ENCODE measurements at places on chromosomes 4 and X.

GRCh38 chr4:121308828-121309227, 72.0 kb downstream of the QRFPR start:
- no peak for ATAC-seq
- H3K36me3 ChIP-seq, result no peaks in the 10 kb centered on the region
- H3K4me1 ChIP-seq, result no peaks in the 10 kb centered on the region
- no peaks in the 10 kb centered on the region for H3K27me3 ChIP-seq

DNA sequence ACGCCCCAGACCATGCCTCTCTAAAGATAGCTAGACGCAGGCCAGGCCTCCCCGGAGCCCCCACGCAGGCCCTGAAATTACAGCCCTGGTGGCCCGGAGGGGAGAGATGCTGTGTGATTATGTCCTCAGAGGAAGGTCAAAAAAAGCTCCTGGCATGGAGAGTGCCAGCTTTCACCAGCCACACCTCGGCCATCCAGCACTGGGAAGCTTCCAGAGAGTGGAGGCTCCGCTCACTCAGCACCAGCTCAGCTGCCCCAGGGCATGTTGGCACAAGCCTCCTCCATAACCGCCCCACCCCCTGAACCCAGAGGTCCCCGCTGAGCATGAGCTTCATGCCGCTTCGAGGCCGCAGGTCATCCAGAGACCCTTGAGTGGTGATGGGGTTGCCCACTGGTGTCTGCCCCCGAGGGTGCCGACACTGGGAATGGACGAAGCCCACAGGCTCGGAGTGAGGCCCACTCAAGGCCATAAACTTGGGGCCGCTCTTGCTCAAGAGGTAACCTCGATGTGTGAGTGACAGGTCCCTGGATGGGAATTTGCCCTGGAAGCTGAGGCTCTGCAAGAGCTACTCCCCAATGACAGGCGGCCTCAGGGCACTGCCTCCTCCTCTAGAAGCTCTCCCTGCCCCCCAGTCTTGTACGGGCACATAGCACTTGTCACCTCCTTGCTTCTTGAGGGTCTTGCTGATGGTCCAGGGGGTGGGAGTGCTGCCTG, 4.4 kb upstream of the BGN start:
- H3K27me3 ChIP-seq, result peaks cover 17% of the 10 kb centered on the region
- ATAC-seq, result no peak
- H3K36me3 ChIP-seq, result no peaks in the 10 kb centered on the region
- H3K27ac ChIP-seq, result no peak overlapping the region
- H3K4me1 ChIP-seq, result peaks cover 5% of the 10 kb centered on the region

DNA sequence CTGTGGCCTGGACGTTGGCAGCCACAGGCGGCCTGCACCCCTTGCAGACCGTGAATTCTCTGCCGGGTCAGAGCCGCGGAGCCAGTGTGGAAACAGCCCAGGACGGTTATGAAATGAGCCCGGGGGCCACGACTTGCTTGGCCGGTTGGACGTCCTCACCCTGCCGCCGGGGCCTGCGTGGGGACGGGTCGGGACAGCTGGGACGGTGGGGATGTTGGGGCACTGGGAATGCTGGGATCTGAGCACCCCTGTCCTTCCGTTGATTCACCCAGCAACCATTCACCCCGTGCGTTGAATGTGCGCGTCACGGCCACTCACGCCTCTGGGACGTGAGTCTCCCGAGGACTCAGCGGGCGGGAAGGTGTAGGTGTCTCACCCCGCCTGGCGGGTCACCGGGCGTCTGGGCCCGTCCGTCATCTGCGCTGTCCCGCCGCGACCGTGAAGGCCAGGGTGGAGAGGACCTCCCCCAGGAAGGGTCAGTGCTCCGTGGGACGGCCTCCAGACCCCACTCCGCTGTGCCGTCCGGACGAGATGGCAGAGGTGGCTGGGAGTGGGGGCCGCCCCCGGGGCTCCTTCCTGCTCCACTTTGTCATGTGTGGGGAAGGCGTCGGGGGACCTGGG, 4.5 kb upstream of the PLCXD1 start:
- H3K4me1 ChIP-seq, result peaks cover 37% of the 10 kb centered on the region
- ATAC-seq, result peak; percentile 60
- H3K27ac ChIP-seq, result peak overlapping the region; percentile 72

GRCh38 chr4:153788413-153789276, at the start of gene SFRP2:
Gene SFRP2 (minus strand): TSS chr4:153789083. CDS start chr4:153788835, 248 bp downstream.
- H3K36me3 ChIP-seq, result no peaks in the 10 kb centered on the region
- ATAC-seq, result no peak
- H3K27me3 ChIP-seq, result peaks cover 81% of the 10 kb centered on the region
- H3K27ac ChIP-seq, result no peak within 1 kb of the TSS
- H3K4me1 ChIP-seq, result peaks cover 53% of the 10 kb centered on the region
- H3K4me3 ChIP-seq, result peak within 1 kb of the TSS; percentile 70

DNA sequence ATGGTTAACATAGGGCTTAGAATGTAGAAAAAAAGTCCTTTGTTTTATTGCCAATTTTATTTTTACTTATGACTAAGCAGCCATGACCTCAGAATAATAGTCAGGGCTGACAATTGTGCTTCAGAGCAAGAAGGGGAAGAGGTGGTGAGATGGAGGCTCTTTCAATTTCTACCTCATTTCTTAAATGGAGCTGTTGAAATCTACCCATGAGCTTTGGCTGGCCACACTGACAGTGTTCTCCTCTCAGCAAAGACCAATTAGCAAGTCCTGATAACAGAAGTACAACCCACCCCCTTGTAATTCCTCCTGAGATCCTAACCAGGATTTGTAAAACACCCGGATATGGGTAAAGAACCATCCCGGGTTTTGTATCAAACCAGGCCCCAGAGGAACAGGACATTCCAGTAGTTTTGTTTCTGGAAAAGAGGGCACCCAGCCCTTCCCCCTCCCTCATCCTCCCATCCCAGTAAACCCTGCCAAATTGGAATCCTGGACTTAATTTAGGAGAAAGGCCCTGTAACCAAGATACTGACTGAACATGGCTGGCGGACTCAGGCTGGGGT, at the start of gene HEPH:
Gene HEPH (plus strand): TSS at position 399 of the 563 bp plus-strand sequence. CDS start 6,324 bp downstream, outside the sequence.
- no peak for ATAC-seq
- H3K27me3 ChIP-seq, result no peaks in the 10 kb centered on the region
- H3K4me3 ChIP-seq, result no peak within 1 kb of the TSS
- H3K36me3 ChIP-seq, result no peaks in the 10 kb centered on the region
- H3K4me1 ChIP-seq, result no peaks in the 10 kb centered on the region
- H3K27ac ChIP-seq, result no peak within 1 kb of the TSS

DNA sequence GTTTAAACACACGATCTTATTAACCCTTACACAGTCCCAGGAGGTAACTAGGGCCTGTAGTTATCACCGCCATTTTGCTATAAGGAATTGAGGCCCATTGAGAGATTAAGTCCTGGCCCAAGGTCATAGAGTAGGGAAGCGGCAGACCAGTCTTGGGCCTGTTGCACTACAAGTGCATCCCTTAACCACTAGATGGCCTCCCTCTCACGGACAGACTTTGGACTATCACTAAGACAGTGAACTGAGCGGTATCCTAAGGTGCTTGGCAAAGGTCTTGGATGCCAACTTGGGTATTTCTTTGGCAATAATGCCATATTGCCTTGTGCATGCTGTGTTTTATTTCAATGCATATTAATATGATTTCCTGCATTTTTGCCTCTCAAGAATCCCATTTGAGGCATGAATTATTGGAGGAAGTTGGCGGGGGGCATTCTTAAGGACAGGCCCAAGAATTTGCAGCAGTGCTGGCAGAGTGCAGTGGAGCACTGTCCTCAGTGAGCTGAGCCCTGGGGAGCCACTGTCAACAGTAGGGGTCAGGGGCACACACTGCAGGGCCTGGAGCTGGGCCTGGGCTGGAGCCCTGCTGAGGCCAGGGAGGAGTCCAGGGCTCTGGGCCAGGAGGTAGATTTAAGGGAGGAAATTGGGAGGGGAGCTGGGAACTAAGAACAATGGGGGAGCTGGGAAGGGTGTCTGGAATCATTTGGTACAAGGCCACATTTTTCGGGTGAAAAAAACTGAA, 147.4 kb downstream of the SMIM20 start:
- no peaks in the 10 kb centered on the region for H3K36me3 ChIP-seq
- H3K27ac ChIP-seq, result peak overlapping the region; percentile 5
- no peaks in the 10 kb centered on the region for H3K27me3 ChIP-seq
- no peak overlapping the region for H3K4me3 ChIP-seq
- H3K4me1 ChIP-seq, result peaks cover 14% of the 10 kb centered on the region

DNA sequence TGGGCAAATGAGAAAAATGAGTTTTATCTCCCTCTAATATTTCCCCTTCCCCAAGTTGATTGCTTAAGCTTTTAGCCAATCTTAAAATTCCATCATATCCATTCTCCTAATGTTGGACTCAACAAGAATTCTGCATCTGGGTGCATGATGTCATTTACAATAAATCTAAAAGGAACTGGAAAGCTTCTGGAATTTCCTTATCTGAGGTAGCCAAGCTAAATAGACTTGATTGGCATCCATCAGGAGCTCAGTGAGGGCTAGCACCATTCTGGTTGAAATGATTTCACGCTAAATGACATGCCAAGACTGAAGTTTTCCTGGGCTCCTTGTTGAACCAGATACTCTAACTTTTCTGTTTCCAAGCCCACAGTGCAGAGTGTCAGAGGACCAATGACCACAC, 110.3 kb upstream of the SCML1 start:
- H3K4me1 ChIP-seq, result no peaks in the 10 kb centered on the region
- no peak for ATAC-seq
- no peak overlapping the region for H3K4me3 ChIP-seq
- H3K27me3 ChIP-seq, result no peaks in the 10 kb centered on the region

Measured in stimulated activated memory B cell treated with anti-CD40 and anti-IgM and Interleukin-4, amounts not matched to agents 10 μg/mL and 1 μg/mL and 100 μg/mL, for 72 hours (primary cell).